Activated T-cell treated with anti-CD3 and anti-CD28 coated beads, Interleukin-2, amount 50 U/mL, for 72 hours (primary cell): ENCODE measurements at places on chromosomes 7 and 10.
A peak's percentile ranks its signal among the peaks of the same experiment; 100 is the strongest.

GRCh38 chr7:55439627-55440026 lies 74.5 kb downstream of the LANCL2 start:
- H3K4me3 ChIP-seq = no peak overlapping the region
- H3K27ac ChIP-seq = no peak overlapping the region
- DNase-seq = no peak
- H3K27me3 ChIP-seq = no peaks in the 10 kb centered on the region

DNA sequence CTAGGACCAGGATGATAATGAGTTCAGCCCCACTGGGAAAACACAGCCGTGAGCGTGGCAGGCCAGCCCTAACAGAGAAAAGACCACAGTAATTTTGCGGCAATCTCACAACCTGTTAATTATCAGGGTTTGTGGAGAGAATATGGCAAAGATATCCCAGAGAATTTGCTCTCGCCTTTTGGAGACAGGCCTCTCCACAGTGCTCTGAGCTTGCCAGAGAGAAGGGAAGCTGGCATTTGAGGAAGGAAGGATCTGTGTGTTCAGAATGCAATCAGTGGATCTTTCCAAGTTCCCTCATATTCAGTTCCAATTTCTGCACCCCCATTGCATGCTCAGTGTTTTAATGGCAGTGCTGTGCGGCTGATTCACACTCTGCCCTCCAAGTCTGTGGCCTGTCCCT lies 60.2 kb downstream of the PLPP4 start:
- H3K4me3 ChIP-seq = no peak overlapping the region
- H3K27ac ChIP-seq = no peak overlapping the region
- no peaks in the 10 kb centered on the region for H3K27me3 ChIP-seq
- no peaks in the 10 kb centered on the region for H3K36me3 ChIP-seq
- H3K4me1 ChIP-seq = no peaks in the 10 kb centered on the region

DNA sequence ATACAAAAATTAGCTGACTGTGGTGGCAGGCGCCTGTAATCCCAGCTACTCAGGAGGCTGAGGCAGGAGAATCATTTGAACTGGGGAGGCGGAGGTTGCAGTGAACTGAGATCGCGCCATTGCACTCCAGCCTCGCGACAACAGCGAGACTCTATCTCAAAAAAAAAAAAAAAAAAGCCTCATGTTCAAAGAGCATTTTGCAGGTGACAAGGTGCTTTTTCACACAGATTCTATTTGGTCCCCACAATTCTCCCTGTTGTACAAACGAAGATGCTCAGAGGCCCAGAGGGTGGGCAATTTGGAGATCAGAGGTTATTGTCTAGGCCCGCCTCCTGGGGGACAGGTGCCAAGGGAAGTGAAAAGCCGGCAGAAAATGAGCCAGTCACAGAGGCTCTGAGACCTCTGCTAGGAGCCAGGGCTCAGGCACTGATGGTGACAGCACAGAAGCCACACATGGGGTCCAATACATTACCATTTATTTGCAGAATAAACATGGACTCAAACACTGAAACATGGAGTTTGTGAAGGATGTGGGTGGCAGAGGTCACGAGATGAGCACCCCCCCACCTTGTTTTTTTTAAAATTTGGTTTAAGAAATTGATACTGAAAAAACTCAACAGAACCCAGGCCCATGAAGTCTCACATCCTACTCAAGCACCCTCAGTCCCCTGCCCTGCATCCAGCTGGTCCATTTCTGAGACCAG lies 882 bp upstream of the GAL3ST4 start:
- no peaks in the 10 kb centered on the region for H3K36me3 ChIP-seq
- H3K4me1 ChIP-seq = peaks cover 58% of the 10 kb centered on the region

DNA sequence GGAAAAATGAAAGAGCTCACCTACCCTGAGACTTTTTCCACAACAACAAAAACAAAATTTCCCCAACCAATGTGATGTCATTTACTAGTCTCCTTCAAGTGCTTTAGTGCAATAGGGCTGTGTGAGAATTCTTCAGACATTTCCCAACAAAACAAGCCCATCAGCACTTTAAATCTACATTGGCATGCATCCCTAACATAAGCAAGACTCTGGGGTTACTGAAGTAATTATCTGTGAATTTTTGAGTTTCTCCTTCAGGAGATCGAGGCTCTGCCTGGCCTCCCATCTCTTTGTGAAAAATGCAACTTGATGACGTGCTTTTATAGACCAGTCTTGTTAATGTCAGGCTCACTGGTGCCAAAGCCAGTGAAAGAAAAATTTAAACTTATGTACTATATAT lies 255.6 kb downstream of the GFRA1 start:
- no peak overlapping the region for H3K4me3 ChIP-seq
- H3K27me3 ChIP-seq = no peaks in the 10 kb centered on the region
- no peaks in the 10 kb centered on the region for H3K4me1 ChIP-seq
- H3K36me3 ChIP-seq = peaks cover 1% of the 10 kb centered on the region
- H3K27ac ChIP-seq = no peak overlapping the region
- DNase-seq = no peak

GRCh38 chr7:73742338-73742752 lies 3.7 kb upstream of the ABHD11 start:
- H3K4me1 ChIP-seq = peaks cover 16% of the 10 kb centered on the region
- no peak for DNase-seq
- no peak overlapping the region for H3K4me3 ChIP-seq
- no peaks in the 10 kb centered on the region for H3K36me3 ChIP-seq

DNA sequence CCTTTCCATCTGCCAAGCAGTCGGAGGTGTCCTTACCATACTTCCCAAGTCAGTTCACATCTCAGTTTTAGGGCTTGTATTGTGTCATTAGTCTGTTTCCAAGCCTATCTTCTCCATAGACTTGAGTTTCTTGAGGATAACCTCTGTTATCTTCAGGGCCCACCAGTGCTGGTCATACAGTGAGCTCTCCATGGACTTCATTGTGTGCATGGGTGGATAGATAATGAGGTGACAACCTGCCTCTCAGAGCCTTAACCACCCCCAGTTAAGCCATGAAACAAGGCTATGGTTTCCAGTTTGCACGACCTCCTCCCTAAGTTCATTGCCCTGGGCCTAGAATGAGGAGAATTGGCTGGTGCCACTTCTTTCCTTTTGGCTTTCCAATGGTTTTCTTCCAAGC lies 38.5 kb upstream of the WAC start:
- H3K4me3 ChIP-seq = no peak overlapping the region
- H3K36me3 ChIP-seq = no peaks in the 10 kb centered on the region
- peaks cover 5% of the 10 kb centered on the region for H3K27me3 ChIP-seq
- no peak for DNase-seq
- no peak overlapping the region for H3K27ac ChIP-seq

GRCh38 chr10:69465457-69466157 lies 14.3 kb downstream of the TSPAN15 start:
- peak overlapping the region; percentile 12 for H3K4me3 ChIP-seq
- H3K27me3 ChIP-seq = peaks cover 8% of the 10 kb centered on the region
- no peak for DNase-seq
- H3K36me3 ChIP-seq = no peaks in the 10 kb centered on the region
- peak overlapping the region; percentile 67 for H3K27ac ChIP-seq

GRCh38 chr10:10959666-10960065 lies 58.0 kb upstream of the CELF2 start:
- H3K4me3 ChIP-seq = no peak overlapping the region
- peaks cover 9% of the 10 kb centered on the region for H3K27me3 ChIP-seq
- peaks cover 6% of the 10 kb centered on the region for H3K4me1 ChIP-seq

GRCh38 chr10:49474901-49475300 lies 64.0 kb downstream of the ERCC6 start:
- H3K36me3 ChIP-seq = peaks cover 23% of the 10 kb centered on the region
- no peak for DNase-seq
- H3K4me1 ChIP-seq = no peaks in the 10 kb centered on the region
- no peak overlapping the region for H3K4me3 ChIP-seq
- no peaks in the 10 kb centered on the region for H3K27me3 ChIP-seq
